NCI-H1092 (cell line): ENCODE measurements at places on chromosomes 2 and 18.

GRCh38 chr2:54274781-54275242 lies 18.8 kb upstream of the TSPYL6 start:
- no peak for DNase-seq

DNA sequence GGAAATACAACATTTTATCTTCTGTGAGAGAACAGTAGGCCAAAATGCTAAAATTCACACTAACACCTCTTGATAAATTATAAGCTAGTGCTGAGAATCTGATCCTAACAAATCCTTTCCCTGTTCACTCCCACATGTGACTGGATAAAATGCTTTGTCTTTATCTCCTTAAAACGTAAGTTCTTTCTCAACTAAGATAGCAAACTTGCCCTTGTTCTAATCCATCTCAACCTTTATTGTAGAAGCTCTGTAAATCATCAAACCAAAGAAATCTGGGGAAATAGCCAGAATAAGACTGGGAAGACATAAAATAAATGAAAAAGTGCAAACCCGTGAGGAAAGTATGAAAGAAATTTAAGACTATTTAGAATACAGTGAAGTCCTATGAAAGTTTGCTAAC lies 1058.4 kb upstream of the ACVR2A start:
- DNase-seq: no peak

DNA sequence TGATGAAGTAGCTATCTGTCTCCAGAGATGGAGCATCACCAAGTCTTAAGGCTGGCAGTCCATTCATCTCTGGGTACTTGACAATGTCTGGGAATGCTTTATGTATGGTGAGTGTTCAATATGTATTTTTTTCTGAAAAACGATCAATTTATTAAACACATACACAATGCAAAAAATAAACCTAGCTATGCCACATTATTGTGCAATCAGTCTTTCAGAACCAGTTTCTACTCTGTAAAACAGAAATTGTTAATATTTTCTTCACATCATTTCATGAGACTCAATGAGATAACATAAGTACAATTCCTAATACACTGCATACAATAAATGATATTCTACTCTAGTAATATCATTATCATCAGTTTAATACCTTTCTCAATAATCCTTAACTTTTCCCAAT lies 122.5 kb downstream of the PIGN start:
- DNase-seq: no peak

- DNase-seq: peak; percentile 25
These were observed 12.5 kb downstream of the TACR1 start for GRCh38 chr2:75186821-75187220.

GRCh38 chr2:31354837-31355236 lies 59.7 kb downstream of the XDH start:
- DNase-seq: no peak

GRCh38 chr2:238120463-238121298 lies 17.8 kb upstream of the KLHL30 start:
- DNase-seq: no peak

DNA sequence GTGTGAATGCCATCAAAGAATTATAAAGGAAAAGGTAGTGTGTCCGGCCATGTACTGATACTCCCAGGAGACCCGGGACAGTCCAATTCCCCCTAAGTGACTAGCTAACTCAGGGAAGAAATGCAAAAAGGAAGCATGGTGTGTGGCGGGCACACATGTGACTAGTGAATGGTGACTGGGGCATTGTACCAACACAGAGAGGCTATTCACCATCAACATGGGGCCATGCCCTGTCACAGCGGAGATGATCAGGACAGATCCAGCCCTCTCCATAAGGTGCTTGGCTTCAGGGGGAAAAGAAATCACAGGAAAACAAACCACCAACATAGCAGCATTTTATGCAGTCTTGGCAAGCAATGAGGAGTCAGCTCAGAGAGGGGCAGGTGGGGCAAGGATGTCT lies 34.3 kb downstream of the FAM168B start:
- DNase-seq: no peak

GRCh38 chr18:39318008-39318407 lies 1752.4 kb upstream of the CELF4 start:
- no peak for DNase-seq

DNA sequence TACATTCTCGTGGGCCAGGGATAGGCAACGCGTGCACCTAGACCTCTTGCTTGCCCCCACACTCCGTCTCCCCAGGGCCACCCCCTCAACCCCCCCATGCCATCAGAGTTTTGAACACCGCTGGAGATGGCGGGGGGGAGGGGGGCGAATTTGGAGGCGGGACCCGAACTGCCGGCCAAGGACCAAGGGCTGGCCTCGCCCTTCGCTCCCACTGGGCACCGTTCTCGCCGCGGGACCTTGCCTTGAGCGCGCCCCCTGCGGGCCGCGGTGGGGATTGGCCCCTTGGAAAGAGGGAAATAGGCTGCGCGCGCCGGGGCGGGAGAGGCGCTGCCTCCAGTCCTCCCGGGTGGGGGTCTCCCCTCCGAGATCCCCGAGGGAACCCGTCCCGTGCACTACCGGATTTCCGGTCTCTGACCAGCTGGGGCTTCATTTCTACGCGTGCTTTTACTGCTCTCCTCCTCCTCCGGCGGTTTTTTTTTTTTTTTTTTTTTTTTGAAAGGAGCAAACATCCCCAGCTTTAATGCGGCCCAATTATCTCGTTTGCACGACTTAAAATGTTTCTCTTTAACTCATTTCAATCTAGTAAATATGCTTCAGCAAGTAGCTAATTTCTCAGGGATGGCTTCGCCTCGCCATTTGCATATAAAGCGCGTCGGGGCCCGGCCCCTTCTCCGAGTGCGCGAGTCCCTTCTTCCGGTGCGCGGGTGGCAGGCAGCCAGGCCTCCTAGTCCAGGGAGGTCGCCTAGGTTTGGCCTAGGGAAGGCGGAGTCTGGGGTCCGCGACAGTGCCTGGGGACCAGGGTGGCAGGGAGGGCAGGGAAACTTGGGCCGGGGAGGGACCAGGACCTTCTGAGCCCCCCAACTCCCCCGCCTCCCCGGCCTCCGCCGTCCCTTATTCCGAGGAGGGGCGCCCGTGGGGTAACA lies 10.0 kb upstream of the GBX2 start:
- peak; percentile 29 for DNase-seq
